ENCODE measurements at places on chromosomes 4 and X. TPM values are rescaled to one million over a fixed set of nuclear protein-coding genes. Genes with fewer than 3 reads are reported as not detected.
A peak's percentile ranks its signal among the peaks of the same experiment; 100 is the strongest.

GRCh38 chr4:184019076-184019475 is 114.0 kb downstream of the STOX2 start:
- DNase-seq, result no peak

DNA sequence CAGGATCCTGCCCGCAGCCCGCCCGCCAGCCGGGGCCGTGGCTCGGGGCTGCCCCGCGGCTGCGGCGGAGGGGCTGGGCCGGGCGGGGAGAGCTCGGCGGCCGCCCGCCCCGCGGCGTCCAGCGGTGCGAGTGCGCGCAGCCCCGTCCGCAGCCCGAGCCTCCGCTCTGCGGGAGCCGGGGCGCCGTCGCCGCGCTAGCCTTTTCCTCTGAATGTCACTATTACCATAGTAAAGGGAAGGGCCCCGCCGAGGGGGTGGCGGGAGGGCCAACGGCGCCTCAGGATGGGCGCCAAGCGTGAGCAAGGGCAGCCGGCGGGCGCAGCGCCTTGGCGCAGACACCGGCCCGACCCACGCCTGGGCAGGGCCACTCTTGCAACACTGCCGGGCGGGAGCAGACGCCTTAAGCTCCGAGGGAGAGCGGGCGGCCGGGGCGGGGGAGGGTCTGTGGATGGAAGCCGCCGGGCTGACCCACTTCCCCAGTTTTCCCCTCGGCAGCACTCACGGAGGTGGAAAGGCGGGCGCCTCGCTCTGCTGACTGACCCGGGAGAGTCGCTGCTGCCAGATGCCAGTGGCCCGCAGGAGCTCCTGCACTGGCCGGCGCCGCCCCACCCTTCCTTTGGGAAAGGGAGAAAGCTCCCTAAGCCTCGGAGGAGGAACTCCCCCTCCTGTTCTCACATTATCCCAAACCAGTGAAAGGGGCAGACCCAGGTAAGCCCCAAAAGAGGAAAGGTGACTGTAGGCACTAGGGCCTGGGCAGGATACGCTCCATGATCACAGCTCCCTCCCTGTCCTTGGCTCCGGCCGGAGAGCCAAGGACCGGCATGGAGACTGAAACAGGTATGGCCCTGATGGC is 329.4 kb downstream of the HNRNPD start:
- DNase-seq, result no peak

The OPHN1 gene
- total RNA-seq, result 11.4 TPM

The MAGEA12 gene
- 0.15 TPM for total RNA-seq

- DNase-seq, result no peak
Observed at GRCh38 chrX:110135618-110136017, 132.7 kb downstream of the TMEM164 start.

The HNRNPDL gene
- total RNA-seq, result 268 TPM

DNA sequence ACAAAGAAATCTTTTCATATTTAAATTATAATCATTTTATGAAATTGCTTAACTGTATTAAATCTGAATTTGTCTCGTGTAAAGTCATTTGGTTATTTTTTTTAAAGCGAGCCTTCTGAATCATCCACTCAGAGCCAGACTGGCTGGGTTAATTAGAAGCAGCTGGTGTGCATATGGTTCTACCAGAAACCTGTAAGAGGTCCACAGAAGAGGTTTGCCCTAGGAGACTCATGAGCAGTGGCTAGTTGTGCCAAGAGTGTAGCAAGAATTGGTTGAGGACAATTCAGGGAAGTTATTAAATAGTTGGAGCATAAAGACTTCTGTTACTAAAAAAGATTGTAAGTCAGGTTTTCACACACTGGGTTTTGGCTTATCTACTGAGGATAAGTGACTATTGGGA is 267.4 kb downstream of the IL1RAPL2 start:
- no peak for DNase-seq

DNA sequence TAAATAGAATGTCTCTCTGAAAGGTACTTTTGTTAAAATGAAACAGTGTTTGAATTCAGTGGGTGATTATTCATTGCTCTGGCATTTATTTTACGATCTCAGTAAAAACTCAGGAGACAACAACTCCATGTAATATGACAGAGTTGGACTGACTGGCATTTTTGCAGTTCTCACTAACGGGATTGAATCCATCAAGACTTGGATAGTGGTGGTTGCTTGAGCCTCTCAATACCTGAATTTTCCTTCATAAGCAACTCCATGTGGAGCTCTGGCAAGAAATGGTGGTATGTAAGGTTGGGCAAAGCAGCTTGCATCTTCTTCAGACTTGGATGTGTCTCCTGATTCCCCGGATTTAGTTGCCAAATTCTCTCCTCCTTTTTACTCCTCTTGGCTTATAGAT is 72.7 kb downstream of the FRMPD4 start:
- peak; percentile 45 for DNase-seq

GRCh38 chr4:85170241-85170640 is 203.8 kb upstream of the WDFY3 start:
- DNase-seq, result no peak

- DNase-seq, result no peak
Observed at GRCh38 chrX:22278375-22278774, 5.7 kb downstream of the CBLL2 start.

The IL13RA1 gene
- total RNA-seq, result 64.0 TPM

- DNase-seq, result no peak
Observed at GRCh38 chrX:136468391-136469103, 19.2 kb upstream of the BRS3 start.

The CFAP47 gene
- not detected for total RNA-seq

GRCh38 chrX:100681599-100681998 is 37.6 kb downstream of the SRPX2 start:
- no peak for DNase-seq

DNA sequence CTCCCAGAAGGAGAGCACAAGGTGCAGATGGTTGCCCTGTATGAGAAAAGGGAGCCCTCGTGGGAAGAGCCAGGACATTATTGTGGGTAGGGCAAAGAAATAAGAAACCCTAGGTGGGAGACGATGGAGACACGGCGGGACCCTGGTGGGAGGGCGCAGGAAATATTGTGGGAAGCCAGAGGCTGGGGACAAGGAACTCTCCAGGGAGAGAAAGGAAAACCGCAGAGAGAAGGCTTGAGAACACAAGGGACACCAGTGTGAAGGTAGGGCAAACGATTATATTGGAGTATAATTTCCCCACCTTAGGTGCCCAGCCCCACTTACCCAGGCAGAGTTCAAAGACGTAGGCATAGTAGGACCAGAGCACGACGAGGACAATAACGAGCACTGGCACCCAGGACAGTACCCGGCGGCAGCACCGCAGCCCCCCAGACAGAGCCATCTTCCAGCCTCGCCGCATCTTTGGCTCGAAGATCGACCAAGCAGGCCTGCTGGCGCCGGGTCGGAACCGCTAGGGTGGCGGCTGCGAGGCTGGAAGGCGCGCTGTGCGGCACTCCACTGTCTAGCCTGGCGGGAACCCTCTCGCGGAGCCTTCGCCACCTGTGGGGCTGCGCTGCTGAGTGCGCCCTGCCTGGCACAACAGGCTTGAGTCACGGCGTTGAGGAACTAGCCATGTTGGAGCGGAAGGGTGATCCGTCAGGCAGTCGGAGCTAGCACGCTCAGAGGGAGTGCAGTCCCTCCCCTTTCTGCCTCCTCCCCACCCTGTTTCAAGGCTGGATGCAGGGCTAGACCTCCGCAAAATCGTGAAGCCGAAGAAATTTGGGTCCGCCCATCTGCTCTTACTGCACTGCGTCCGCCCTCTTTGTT is at the start of gene ZDHHC15:
Gene ZDHHC15 (minus strand): TSS at position 473 of the 867 bp plus-strand sequence. CDS start 13 bp downstream, at position 460.
- no peak for DNase-seq

DNA sequence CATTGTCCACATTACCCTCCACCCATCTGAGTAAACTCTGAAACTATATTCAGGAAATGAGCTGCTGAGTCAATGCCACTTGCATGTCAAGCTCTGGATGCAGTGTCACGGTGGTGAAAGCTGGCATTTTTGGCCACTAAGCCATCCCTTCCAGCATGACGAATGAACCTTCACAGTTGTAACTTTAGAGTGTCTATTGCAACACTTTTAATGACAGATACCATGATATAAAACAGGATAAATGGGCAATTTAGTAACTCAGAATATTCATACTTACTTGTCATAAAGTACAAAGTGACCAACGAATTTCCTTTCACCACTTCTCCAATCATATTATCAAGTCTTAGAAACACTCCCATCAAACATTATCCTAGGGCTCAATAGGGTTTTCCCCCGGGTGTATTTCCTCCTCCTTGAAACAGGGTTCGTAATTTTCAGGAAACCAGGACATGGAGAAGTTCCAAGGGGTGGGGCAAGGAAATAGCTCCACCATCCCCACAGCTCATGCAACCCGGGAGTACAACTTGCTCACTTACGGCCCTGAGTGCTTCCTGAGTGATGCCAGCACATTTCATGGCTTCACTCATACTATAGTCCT is 73.1 kb downstream of the MTHFD2L start:
- peak; percentile 88 for DNase-seq

GRCh38 chrX:74449322-74449936 is 28.1 kb downstream of the SLC16A2 start:
- no peak for DNase-seq

The CXCL1 gene
- total RNA-seq, result 1.4 TPM

DNA sequence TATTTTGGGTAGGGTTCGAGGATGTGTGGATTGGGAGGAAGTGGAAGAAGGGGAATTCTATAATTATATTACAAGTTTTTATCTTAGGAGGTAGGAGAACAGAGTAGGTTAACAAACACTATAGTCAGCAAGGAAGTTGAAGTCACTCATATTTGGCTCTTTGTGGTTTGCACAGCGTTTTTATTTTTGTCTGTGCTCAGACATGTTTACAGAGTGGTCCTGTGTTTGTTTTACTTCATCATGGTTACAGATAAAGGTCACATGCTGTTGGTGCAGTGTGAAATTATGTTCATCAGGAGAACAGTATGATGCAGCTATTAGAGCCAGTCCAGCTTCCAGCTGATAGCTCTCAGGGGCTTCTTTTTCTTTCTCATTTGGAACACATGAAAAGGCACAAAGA is 299.9 kb upstream of the SFRP2 start:
- DNase-seq, result no peak

The CYBB gene
- not detected for total RNA-seq

GRCh38 chr4:15149839-15150592 is 147.7 kb downstream of the CPEB2 start:
- peak; percentile 73 for DNase-seq

Data from HFFc6 (cell line).